Mammary epithelial cell (primary cell): ENCODE measurements at places on chromosomes 6 and 20.

- no peak for DNase-seq
These were observed 120.6 kb downstream of the MMUT start for GRCh38 chr6:49342410-49342809.

DNA sequence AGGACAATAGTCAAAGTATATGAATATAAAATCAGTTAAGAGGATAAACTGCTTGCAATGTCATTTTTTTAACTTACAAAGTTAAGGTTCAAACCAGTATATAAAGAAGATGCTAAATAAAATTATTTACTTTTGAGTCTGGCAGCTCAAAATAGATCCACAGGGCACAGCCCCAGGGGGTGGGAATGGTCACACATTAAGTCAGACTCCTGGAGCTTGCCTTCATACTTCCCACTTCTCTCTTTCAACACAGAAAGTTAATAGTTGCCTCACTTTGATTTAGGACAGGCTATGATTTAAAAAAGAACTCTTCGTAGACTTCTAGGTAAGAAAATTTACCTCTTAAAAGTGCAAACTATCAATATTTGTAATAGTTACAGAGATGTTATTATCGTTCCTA is 158.3 kb upstream of the RUNX2 start:
- no peak for DNase-seq

DNA sequence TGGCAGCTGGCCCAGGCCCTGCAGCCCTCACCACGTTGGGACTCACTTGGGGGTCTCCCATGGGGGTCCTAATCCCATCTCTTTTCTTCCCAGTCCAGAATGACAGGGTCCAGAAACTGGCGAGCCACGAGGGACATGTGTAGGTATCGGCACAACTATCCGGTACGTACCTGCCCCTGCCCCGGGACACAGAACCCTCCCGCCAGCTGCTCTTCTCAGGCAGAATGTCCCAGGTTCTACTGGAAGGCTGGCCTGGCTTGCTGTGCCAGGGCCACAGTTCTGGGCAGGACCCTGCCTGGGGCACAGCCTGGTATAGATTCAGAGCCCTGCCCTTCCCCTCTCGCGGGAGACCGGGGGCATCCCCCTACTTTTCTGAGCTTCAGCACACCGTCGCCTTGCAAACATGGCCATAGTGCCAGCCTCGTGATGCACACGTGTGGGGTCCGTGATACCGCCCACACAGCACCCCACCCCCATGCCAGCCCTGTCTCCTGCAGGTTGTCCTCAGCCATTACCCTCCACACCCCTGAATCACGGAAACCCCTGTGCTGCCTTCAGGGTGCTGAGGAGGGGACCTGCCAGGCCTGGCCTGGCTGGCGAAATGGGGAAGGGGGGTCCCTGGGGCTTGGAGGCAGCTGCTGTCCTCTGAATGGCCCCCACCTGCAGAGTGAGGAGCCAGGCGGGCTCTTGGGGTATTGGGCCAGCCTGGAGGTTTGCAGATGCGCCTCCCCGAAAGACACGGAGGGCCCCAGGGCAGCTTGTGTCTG is 3.0 kb downstream of the OGFR start:
- no peak for DNase-seq

GRCh38 chr20:1446536-1446935 is 20.1 kb downstream of the NSFL1C start:
- DNase-seq, result no peak

GRCh38 chr6:140744659-140745320 is 1370.3 kb upstream of the CITED2 start:
- DNase-seq, result peak; percentile 71

DNA sequence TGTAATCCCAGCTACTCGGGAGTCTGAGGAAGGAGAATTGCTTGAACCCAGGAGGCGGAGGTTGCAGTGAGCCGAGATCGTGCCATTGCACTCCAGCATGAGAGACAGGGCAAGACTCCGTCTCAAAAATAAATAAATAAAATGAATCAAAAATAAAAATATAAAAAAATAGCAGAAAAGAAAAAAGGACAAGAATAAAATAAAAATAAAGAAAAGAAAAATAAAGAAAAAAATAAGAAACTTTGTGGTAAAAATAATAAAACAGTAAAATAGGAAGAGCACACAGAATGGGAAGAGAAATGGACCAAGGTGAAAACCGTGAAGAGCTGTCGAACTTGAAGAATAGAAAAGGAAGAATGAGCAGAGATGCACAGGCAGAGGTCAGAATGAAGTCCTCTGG is 63.0 kb downstream of the SNX5 start:
- no peak for DNase-seq

DNA sequence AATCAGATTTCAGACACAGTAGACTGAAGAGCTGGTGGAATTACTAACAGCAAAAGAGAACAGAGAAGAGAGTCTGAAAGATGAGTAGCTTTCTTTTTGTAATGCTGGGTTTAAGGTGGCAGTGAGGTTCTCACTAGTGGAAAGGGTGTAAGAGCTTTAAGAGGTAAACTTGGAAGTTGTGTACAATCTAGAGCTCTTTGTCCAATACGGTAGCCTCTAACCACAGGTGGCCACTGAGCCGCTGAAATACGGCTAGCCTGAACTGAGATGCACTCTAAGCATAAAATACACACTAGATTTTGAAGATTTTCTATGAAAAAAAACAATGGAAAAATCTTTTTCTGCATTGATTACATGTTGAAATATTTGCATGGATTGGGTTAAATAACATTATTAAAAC is 4.0 kb downstream of the ELOVL2 start:
- DNase-seq, result no peak
